AG10803 (cell line): ENCODE measurements at places on chromosomes 4 and X.

DNA sequence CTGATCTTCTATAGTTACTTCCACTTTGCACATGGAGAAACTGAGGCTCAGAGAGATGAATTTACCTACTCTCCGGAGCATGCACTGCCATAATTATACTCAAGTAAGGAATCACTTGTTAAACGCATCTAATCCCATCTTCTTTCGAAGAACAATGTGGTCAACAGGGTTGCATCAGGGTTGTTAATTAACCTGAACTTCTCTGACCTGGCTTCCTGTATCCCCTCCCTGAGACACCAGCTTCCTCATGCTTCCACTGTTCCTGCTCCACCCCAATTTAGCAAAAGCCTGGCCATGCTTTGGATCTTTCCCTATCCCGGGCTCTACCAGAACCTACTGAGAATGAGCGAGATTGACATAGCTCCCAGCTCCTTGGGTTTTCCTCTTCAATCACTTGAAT is 136.7 kb downstream of the SMIM20 start:
- DNase-seq, result no peak

DNA sequence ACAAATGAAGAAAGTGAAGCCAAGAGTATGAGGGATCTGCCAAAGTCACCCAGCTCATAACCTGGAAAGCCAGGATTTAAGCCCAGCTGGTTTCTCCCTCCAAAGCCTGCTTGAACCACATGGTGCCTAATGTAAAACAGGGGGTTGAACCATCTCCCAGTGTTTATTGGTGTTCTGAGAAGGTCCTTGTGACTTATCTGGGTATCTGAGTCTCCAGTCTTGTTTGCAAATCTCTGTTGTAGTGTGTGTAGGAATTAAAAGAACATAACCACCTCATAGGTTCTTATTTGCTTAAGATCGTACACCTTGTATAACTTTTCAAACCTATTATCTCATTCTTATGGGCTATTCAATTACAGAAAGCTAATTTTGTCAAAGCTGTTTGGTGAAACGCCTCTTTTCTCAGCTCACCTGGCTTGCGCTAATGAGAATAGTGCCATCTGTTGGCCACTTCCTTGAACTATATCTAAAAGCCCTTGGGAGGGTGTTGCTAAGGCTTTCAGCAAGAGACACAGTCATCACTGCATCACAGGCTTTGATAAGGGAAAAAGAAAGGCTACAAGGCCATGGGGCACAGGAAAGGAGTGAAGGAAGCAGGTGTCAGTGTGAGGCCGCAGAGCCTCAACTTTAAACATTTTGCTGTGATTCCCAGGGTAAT is 34.0 kb downstream of the ETDB start:
- peak; percentile 58 for DNase-seq

DNA sequence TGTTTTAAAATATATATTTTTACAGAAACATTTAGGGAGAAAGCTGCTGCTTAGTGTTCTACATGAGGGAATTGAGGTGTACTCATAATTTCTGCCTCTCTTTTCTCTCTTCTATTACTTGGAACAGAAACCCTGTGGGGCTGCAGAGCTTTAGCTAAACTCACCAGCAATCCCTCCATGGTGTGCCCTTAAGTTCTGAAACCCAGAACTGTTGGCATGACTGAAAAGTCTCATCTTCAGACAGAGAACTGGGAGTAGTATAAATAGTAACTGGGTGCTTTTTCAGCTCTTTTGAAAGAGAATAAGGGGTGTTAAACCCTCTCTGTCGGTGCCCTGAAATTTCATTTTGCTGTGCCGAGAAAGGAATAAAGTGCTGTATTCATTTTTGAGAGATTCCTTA is 294.9 kb upstream of the BOD1L1 start:
- DNase-seq, result no peak

DNA sequence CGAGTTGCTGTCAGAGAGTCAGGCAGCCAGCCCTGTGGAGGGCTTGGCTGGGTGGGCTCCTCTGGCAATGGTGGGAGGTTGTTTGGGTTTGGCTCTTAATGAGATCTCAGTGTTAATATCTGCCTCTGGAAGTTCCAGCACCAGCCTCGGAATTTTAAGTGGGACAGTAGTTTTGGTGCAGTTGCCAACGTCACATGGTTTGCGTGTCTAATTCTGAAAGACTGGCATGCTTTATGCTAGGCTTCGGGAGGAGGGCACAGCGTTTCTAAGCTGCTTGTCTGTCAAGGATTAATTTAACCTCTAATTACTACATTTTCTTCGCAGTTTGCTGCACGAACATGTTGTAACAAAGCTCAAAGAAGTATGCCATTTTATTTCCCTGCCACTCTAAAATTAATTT is 9.2 kb downstream of the MAMLD1 start:
- no peak for DNase-seq

DNA sequence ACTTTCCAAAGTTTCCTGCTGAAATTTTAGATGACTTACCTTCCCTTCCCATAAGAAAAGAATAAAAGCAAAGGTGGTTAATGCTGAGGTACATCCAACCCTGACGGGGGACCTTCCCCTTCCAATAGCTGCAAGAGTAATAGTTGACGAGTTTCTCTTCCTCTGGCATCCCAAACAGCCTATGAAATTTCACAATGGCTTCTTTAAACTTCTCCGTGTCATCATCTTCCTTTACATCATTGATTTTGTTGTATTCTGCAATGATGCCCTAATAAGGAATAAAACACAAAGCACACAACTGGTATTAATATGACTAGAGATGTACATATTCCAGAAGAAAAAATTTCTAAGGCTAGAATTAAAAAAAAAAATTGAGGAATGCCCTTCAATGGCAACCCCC is 76.6 kb downstream of the TBC1D9 start:
- no peak for DNase-seq

DNA sequence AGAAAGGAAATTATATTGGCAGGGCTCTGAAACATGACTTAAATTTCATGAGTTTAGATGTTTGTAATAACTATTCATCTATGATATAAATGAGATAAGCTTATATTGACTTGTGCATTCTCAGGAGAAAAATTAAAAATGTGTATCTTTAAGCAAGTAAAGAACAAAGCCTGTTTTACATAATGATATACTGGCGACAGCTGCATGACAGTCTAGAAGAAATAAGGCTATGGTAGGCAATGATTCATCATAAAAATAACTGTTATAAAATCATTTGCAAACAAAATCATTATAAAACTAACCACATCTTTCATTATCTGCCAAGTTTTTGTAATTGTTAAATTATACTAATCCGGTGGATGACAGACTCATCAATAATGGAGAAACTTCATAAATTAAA is 188.1 kb downstream of the ADAM29 start:
- no peak for DNase-seq

- no peak for DNase-seq
Observed at GRCh38 chrX:18676050-18676449, 4.1 kb upstream of the RS1 start.

GRCh38 chr4:170033999-170034398 is 7.8 kb upstream of the MFAP3L start:
- DNase-seq, result no peak

GRCh38 chr4:2671267-2671895 is 84.8 kb downstream of the TNIP2 start:
- no peak for DNase-seq

GRCh38 chr4:20271950-20272349 is 20.2 kb downstream of the SLIT2 start:
- no peak for DNase-seq

DNA sequence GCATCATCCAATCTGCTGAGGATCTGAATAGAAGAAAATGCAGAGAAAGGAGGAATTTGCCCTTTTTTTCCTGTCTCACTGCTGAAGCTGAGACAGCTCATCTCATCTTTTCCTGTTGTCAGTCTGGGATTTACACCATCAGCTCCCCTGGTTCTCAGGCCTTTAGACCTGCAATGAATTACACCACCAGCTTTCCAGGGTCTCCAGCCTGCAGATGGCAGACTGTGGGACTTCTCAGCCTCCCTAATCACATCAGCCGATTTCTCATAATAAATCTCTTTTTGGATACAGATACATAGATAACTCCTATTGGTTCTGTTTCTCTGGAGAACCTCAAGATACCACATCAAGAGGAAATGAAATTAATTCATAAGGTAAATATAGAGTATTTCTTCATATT is 134.6 kb upstream of the MAB21L2 start:
- DNase-seq, result no peak

GRCh38 chr4:156298230-156298629 is 344.6 kb upstream of the CTSO start:
- peak; percentile 99 for DNase-seq

- DNase-seq, result peak; percentile 84
Observed at GRCh38 chrX:154373340-154374306, 811 bp downstream of the FLNA start.

- DNase-seq, result no peak
Observed at GRCh38 chr4:624705-625590, at the start of gene PDE6B. TSS of gene PDE6B (plus strand) at chr4:625573. CDS start at chr4:625627, 54 bp downstream.

GRCh38 chr4:2837904-2838496 is 5.6 kb upstream of the ADD1 start:
- peak; percentile 62 for DNase-seq

GRCh38 chrX:66020631-66021334 is 19.1 kb downstream of the VSIG4 start:
- no peak for DNase-seq

- no peak for DNase-seq
Observed at GRCh38 chr4:94237271-94237670, 29.6 kb downstream of the SMARCAD1 start.

GRCh38 chr4:69831646-69832325 is 28.2 kb downstream of the SULT1E1 start:
- no peak for DNase-seq

DNA sequence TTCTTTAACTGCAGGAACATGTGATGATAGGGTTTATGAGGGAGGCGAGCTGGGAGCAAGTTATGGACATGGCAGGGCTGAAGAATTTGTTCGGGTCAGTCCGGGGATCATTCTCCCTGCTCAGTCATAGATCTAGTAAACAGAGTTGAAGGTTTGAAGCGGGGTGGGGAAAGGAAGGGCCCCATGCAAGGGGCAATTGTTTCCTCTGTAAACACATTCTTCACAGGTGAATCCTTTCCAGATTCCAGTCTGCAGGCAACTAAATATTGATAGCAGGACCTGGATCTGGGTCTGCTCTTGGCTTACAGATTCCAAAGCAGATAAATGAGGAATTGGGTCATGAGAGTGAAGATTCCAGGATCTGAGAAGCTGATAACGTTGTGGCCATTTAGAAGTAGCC is 44.3 kb upstream of the ARHGAP24 start:
- no peak for DNase-seq

DNA sequence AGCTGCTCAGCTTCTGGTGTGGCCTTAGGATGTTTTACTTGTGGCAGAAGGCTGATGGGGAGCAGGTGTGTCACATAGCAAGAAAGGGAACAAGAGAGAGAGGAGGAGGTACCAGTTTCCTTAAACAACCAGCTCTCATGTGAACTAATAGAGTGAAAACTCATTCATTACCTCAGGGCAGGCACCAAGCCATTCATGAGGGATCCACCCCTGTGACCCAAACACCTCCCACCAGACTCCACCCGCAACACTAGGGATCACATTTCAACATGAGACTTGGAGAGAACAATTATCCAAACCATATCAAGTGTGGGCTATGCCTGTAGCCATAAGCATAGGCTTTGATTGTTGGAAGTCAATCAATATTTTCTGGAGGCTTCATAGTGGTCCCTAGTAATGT is 56.0 kb downstream of the GSX2 start:
- DNase-seq, result no peak

- peak; percentile 67 for DNase-seq
Observed at GRCh38 chr4:109801895-109802319, at the start of gene CFI. TSS of gene CFI (minus strand) at chr4:109801999. CDS start at chr4:109801971, 28 bp downstream.

DNA sequence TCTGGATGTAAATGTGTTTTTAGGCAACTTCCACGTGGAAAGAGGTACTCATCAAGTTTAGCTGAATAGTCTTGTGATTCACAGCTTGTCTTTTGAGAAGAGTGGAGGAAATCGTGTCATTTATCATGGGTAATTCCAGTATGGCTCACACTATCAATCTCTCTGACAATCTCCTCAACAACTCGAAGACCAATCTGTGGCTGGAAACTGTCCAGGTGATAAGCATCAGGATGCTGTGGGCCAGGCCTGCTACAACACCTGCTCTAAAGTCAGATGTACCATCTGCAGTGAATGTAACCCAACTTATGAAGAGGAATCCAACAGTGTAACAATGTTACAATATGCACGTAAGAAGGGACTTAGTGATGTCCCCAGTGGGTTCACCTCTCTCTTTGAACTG is 132.1 kb upstream of the GK2 start:
- no peak for DNase-seq

DNA sequence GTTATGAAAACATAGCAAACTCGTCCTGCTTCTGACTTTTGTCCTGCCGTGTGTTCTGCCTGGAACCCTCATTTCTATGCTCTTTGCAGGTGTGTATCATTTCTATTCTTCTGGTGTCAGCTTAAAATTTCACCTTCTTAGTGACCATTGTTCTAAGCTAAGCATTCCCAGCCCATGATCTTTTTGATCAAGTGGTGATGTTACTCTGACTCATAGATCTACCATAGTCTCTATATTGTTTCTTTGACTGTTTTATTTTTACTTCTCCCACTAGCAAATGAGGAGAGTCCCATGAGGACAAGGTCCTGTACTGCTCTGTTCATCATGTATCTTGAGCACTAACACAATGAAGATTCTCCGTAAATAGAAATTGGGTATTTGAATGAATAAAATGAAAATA is 14.1 kb upstream of the CXCL6 start:
- DNase-seq, result no peak

DNA sequence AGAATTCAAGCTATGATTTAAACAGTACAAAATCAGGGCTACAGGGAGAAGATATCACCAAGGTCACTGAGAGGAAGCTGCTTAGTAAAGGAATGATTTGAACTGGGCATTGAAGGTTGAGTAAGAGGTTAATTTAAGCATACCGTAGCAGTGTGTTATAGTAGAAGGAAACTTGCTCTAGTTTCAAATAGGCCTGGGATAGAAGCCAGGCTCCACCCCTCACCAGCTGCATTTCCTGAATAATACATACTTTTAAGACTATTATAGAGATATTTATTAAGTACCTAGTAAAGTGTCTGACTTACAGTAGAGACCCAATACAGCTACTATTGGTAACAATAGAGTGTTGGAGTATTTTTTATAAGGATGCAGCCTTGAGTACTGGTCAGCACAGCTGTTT is 118.0 kb upstream of the GLRA2 start:
- DNase-seq, result no peak

GRCh38 chr4:98745366-98745765 is 87.0 kb upstream of the TSPAN5 start:
- peak; percentile 19 for DNase-seq
